ENCODE measurements at places on chromosomes 4 and X.
A peak's percentile ranks its signal among the peaks of the same experiment; 100 is the strongest.

GRCh38 chr4:102466298-102466697, 34.9 kb upstream of the NFKB1 start:
- DNase-seq = peak; percentile 62

- no peak for DNase-seq
These were observed 94.6 kb downstream of the REELD1 start for GRCh38 chr4:146308951-146309350.

- no peak for DNase-seq
These were observed 27.1 kb upstream of the RBMX start for GRCh38 chrX:136907621-136908020.

DNA sequence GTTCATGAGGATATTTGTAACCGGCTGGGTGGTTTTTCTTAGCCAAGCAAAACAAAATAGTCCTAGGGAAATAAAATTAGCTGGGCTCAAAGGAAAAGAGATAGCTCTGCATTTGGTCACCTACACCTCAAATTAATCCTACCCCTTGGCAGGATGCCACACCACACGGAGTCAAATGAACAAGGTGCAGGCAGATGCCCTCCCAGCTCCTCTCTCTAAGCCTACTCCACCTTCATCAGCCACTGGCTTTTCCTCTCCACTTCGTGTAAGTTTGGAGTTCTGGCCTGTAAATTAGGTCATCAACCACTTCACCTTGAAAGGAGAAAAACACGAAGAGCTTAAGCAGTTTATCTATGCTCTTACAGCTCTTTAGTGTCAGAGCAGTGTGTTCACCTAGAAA, 1.4 kb downstream of the DDIT4L start:
- peak; percentile 44 for DNase-seq

DNA sequence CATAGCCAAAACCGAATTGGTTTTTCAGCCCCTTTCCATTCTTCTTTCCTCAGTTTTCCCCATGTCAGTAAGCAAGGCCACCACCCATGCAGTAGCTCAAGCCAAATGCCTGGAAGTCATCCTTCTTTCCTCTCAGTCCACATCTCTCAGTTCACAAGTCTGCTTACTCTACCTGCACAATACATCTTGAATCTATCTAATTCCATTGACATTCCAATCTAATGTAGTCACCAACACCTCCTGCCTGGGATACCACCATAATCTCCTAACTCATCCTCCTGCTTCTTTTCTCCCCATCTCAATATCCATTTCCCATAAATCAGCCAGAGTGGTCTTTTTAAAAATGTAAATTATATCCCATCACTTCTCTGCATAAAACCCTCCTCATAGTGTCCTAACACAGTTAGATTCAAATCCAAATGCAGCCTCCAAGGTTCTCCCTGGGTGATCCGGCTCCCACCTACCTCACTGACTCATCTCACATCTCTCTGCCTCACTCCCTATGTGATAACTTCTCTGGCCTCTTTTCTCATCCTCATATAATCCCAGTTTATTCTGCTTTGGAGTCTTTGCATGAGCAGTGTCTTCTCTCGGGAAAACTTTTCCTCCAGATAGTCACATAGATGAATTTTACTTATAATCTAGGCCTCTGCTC, 26.9 kb downstream of the KCNIP4 start:
- DNase-seq = peak; percentile 38

DNA sequence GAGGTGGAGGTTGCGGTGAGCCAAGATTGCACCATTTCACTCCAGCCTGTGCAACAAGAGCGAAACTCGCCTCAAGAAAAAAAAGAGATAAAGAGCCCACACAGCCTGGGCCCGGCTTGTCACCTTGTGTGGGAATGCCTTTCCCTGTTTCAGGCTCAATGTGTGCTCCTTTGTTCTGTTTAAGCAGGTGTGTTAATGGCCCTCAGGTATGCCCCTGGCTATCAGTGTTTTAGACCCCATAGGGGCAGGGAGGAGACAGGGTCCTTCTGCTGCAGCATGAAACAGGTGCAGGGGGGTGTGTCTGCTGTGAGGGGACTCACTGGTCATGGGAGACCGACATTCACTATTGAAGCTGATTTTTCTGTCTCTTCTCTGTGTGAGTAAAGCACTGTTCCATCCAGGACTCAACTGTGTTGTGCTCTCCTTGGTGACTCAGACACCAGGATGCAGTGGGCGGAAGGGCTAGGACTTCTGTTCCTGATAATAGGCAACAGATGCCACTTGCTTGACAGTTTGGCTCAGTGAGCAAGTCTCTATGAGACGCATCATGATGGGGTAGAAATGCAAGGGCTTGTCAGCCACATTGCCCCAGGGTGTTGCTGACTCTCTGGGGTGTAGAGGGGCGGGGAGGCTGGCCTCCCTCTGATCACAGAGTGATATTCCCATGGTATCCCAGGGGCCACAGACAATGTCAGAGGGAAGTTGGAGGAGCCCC, 15.6 kb upstream of the LAP3 start:
- peak; percentile 55 for DNase-seq

DNA sequence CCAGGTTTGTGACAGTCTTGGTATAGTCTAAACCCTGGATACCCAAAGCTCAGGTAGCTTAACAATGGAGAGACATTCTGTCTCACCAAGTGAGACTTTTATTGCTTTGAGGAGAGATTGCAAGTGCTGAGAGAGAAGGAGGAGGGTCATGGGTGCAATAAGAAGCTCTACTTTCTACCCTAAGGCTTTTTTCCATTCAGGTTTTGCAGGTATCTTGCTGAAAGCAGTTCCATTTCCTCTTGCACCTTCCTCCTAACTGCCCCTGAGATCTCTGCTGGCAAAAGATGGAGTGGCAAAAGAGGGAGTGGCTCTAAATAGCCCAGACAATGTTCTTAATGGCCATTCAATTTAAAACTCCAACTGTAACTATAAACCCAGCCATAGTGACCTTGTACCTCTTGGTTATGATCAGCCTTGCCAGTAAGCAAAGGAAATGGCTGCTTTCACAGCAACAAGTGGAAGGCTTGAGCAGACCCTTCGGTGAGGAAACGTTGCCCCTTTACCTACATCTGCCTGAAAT, 105.6 kb upstream of the CPEB2 start:
- DNase-seq = no peak

GRCh38 chr4:157221426-157221894, 932 bp downstream of the GRIA2 start:
- no peak for DNase-seq

- no peak for DNase-seq
These were observed 198.6 kb upstream of the S100G start for GRCh38 chrX:16451334-16451733.

- no peak for DNase-seq
These were observed 191.4 kb downstream of the NDST4 start for GRCh38 chr4:114921790-114922591.

DNA sequence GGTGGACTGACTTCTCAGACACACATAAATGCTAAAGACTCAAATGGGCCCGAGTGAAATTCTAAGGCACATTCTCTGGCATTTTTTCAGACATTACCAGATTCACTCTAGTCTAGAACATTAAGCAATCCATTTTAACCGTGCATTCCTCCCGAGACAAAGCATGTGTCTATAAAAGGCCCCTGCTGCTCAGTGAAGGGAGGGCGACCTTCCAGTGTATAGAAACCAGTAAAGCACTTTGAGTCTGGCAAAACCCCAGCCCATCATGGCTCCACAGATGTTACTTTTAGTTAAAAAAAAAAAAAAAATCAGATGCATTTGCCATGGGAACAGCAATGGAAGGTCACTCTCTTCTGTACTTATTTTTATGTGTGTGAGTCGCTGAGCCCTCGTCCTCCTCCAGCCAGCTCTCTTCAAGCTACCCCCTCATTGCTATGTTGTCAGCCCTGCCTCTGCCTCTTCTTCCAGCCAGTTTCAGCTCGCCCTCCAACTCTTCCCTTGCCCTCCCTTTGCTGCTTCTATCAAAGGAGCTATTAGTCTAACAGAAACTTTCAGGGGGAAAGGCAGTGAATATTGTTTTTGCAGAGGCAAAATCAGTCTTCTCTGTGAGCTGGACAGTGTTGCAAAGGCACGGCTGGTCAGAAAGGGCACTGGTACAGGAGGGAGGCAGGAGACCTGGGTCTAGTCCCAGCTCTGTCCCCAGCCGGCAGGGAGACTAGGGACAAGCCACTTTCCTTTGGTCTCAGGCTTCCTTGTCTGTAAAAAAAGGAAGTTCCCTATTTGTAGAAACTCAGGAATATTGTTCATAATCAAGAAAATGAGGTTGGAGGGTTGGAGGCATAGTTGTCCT, 644.2 kb downstream of the ZNF674 start:
- DNase-seq = no peak

- no peak for DNase-seq
These were observed 323.2 kb upstream of the PCDH7 start for GRCh38 chr4:30396772-30397475.

- peak; percentile 85 for DNase-seq
These were observed 83.5 kb downstream of the LNX1 start for GRCh38 chr4:53507671-53508286.

- DNase-seq = peak; percentile 54
These were observed 25.9 kb downstream of the SMIM31 start for GRCh38 chr4:164779811-164780216.

GRCh38 chr4:138348055-138348454, 105.9 kb upstream of the SLC7A11 start:
- peak; percentile 77 for DNase-seq

DNA sequence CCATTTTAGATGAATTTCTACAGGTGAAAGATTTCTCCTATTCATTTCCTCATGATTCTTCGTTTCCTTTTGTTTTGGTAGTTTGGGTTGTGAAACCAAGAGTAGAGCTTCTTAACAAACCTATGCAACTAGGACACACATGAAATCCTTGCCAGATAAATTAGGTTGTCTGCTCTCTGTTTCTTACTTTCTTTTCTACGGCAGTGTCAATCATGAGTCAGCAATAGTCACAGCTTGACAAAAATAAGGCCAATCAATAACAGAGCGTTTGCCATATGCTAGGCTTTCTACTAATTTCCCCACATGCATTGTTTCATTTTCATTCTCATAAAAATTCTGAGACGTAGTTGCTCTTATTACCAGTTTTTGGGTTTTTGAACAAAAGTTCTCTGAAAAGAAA, 20.3 kb downstream of the CLRN2 start:
- no peak for DNase-seq

DNA sequence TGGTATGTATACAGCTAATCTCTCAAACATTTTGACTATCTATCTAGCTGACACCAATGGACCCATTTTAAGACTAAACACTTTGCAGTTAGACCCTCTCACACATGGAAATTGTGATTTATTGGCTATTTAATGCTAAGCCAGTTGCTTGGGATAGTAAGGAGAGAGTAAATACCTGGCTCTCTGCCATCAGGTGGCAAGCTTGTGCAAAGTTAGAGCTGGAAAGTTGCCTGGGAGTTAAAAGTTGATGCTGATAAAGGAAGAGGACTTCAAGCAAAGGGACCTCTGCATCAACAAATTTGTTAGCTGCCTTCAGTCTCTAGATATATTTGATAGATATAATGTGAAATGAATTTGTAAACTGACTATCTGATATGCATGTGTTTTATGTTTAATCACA, 61.1 kb downstream of the PACRGL start:
- DNase-seq = no peak

DNA sequence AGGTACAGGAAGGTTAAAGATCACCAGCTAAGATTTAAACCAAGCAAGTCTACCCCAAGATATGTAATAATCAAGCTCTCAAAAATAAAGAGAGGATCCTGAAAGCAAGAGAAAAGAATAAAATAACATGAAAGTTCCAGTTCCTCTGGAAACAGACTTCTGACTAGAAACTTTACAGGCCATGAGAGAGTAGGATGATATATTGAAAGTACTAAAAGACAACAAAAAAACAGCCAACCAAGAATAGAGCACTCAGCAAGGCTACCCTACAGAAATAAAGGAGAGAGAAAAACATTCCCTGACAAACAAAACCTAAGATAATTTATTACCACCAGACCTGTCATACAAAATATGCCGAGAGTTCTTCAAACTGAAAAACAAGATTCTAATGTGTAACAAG, 450.5 kb downstream of the ARAP2 start:
- DNase-seq = no peak

DNA sequence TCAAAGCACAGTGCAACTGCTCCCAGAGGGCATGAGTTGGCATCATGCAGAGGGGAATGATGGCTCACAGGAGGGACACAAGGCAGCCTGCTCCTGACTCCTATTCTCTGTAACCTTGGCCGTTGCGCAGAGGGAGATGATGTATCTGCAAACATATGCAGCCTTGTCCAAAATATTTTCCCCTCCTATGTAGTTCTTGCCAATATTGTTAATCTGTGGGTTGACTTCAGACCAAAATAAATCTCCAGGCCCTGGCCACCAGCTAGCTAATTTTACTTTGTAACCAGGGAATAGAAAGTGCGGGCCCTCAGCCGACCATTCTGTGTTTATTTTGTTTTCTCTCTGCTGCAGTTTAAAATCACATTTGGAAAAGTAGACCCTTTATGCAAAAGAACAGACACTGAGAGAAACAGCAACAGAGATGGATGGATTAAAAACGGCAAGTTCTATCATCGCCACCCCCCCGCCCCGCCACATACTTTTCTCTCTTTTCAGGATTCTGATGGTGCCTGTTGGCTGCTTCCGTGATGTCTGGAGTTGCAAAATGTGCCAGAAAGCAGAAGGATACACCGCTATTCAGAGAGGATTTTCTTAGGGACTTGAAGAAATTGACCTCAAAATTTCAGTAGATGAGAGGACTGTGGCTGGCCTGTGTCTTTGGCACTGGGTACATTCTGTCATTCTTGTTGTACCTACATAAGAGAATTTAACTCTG, 185.3 kb upstream of the BCOR start:
- DNase-seq = no peak

GRCh38 chr4:19905024-19905423, 346.7 kb upstream of the SLIT2 start:
- DNase-seq = no peak

DNA sequence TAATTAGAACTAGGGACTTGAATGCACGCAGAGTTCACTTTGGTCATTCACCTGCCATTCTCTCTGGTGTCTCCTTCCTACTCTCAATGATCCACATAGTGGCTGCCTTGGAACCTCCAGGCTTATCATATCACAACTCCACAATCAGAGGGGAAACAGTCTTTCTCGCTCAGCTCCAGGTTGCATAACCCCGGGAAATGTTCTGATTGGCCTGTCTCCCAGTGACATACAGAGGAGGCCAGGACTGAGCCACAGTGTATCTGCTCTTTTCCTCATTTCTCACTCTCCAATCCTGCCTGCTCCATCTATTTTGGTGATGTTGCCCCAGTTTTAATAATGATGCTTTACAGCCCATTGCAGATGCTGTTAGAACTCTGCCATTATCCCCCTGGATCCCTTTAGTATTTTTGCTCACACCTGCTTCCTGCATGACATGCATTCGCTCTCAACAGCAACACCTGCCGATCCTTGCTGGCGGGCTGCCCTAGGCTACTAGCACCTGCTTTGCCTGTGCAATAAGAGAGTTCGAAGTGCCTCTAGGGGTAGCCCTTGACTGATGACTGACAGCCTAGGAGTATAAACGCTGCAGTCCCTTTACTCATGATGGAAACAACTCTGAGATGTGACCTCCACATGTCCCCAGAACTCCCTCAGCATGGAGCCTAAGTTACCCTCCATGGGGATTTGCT, 211.3 kb upstream of the RPS6KA3 start:
- DNase-seq = no peak

DNA sequence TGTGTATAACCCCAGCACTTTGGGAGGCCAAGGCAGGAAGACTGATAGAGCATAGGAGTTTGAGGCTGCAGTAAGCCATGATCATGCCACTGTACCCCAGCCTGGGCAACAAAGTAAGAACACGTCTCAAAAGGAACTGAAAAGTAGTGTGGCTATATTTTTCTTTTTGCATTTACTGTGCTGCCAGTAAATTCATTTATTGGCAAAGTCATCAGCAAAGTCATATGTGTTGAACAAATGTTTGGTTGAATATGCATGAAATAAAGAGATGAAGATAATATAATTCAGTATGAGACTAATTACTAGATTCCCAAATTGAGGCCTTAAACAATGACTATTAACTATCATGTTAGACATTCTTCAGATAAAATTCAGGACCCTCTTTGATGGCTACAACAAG, 829.1 kb downstream of the PCDH7 start:
- DNase-seq = no peak

Data from kidney tubule cell (primary cell).